ENCODE measurements at places on chromosomes 1 and 21.

- DNase-seq: no peak
Observed at GRCh38 chr1:18505666-18506065, 24.9 kb downstream of the KLHDC7A start.

- DNase-seq: no peak
Observed at GRCh38 chr1:234549447-234550021, 60.4 kb downstream of the IRF2BP2 start.

GRCh38 chr1:41536361-41536802 lies 51.9 kb upstream of the EDN2 start:
- no peak for DNase-seq

DNA sequence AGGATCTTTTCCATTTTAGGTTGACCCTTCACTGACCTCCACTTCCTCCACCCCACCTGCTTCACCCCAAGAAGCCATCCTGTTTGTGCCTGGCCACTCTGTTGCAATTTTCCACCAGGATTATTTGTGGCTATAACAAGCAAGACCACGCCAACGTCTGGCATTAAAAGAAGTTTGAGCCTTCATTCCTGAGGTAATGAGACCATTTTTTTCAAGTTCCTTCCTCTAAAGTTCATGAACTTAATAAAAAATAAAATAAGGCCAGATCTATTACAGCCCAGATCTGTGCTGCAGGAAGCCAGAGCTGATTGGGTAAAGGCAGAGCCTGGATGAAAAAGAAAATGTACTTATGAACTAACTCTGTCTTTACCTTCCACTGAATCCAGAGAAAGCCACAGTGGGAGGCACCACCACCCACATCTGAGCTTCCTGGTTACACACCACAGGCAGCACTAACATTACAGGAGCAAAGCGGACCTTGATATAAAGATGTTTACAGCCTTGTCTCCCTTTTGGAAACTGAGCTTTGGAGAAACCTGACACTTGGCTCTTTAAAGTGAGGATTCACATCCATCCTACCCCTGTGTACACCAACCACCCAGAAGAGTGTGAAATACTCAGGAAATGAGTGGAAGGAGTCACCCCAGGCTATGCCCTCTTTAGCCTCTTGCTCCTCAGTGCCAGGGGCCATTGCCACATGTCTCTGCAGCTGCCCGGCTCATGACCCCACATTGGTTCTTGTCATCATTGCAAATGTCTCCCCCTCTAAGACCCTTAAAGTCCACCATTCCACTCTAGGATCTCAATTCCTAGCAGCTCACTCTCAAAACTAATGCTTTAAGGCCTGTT lies 293.6 kb downstream of the PLPP3 start:
- no peak for DNase-seq

DNA sequence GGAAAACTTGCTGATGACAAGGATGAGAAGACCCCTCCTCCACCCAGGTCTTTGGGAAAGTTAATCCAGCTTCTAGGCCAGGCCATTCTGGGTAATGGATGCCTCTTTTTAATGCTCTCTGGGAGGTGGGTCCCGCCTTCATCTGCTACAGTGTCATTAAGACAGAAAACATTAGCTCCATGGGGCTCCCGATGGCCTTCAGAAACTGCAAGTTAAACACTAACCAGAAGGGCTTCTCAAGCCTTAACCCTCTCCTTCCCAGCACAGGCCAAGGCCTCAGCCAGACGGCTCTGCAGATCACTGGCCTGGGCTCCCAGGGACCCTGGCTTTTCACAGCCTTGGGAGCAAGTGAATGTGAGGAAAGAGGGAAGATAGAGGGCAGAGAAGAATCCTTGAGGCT lies 364.9 kb downstream of the MATN1 start:
- DNase-seq: no peak

GRCh38 chr1:230170622-230171021 lies 103.6 kb downstream of the GALNT2 start:
- DNase-seq: no peak

DNA sequence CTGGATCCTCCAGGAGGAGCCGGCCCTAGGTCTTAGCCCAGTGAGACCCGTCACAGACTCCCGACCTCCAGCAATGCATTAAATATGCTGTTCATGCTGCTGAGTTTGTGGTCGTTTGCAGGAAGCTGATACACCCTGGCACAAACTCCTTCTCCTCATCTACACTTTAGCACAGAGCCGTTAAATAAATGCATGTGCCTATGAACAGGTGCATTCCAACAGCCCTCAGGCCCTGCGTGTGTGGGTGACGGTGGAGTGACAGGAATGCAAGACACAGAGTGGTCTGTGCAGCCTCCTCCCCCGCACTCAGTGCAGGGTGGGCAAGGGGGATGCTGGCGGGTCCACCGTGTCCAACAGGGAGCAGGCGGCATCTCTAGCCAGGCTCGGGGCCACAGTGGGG lies 106.6 kb upstream of the TMPRSS2 start:
- no peak for DNase-seq

- DNase-seq: no peak
Observed at GRCh38 chr1:9838946-9839345, 15.2 kb upstream of the CLSTN1 start.

GRCh38 chr1:109917051-109917767 lies 6.6 kb downstream of the CSF1 start:
- DNase-seq: no peak

- no peak for DNase-seq
Observed at GRCh38 chr1:6124746-6125365, 55.3 kb downstream of the CHD5 start.

GRCh38 chr1:65196926-65197325 lies 48.9 kb downstream of the AK4 start:
- no peak for DNase-seq

DNA sequence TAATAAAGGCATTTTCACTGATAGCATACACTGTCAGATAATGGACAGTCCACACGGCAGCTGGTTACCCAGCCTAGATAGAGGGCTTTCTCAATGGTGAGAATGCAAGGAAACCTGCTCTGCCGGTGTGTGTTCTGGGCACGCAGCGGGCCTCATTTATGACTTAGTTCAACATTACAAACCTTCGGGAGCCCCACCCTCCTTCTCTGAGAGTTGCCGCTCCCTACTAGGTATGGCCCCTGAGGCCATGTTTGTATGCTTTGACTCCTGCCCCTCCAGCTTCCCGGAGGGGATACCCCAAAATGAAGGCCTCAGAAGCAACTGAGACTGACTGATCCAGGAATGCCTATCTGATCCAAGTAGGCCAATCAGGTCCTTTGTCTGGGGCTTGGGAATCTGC lies 17.2 kb upstream of the FABP3 start:
- no peak for DNase-seq

- DNase-seq: no peak
Observed at GRCh38 chr1:41950820-41951219, 32.1 kb upstream of the HIVEP3 start.

- no peak for DNase-seq
Observed at GRCh38 chr1:161872506-161872905, 106.4 kb downstream of the ATF6 start.

- peak; percentile 55 for DNase-seq
Observed at GRCh38 chr1:165397944-165398343, 41.4 kb upstream of the LMX1A start.

- DNase-seq: no peak
Observed at GRCh38 chr1:3011631-3012455, 9.4 kb upstream of the ACTRT2 start.

DNA sequence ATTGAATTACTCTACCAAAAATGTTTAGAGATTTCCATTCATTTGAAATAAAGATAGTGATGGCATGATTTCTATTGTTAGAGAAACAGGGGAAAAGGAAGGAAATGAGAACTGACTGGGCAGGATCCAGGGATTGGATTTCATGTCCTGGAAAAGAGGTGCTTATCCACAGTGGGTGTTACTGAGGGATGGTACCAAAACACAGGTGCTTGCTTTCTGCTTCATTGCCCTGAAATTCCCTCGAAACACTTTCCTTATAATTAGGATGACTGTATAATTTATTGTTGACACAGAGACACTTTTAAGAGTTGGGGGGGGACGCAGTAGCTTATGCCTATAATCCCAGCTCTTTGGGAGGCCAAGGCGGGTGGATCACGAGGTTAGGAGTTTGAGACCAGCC lies 185.0 kb upstream of the KCNK2 start:
- DNase-seq: no peak

DNA sequence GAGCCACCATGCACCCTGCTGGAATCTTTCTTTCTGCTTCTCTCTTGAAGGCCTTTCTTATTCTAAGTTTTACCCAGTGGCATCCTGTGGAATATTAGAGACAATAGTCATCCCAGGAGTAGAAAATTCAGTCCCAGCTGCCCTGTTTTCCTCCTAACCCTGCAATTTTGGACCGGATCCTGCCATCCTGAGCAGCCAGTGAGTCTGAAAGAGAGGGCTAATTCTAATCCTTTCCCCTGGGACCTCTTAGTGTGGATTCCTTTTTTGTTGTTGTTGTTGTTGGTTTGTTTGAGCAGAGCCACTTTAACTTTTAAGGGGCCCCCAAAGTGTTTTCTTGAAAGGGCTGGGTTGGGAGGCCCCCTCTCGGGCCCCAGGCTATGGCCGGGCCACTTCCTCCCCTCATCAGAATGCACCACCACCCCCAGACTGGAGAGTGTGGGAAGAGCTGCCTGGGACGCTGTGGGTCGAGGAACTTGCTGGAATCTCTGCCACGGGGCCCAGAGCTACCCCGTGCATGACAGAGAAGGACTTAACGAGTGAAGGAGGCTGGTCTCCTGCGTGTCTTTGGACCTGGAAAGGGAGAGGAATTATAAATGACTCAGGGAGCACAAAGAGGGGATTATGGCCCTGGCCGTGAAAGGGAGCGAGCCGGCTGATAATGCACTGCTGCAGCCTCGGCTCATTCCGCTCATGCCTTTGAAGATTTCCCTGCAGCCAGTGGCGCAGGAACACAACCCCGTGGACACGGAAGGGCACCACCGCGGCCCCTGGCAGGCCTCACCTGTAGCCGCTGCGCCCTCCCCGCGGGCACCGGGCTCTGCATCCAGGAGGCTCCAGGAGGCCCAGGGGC lies 81.0 kb upstream of the AKT3 start:
- DNase-seq: no peak

DNA sequence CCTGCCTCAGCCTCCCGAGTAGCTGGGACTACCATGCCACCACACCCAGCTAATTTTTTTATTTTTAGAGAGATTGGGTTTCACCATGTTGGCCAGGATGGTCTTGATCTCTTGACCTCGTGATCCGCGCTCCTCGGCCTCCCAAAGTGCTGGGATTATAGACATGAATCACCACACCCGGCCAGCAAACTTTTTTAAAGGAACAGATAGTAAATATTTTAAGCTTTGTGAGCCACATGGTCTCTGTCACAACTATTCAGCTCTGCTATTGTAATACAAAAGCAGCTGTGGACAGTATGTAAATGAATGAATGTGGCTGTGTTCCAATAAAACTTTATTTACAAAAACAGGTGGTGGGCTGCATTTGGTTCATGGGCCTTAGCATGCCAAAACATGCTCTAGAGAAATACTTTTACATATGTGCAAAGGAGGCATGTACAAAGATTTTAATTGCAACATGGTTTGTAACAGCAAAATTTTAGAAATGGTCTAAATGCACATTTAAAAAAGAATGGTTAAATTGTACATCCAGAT lies 47.0 kb downstream of the CDCP2 start:
- no peak for DNase-seq

GRCh38 chr21:34158866-34159835 lies 85.8 kb downstream of the MRPS6 start:
- DNase-seq: no peak

DNA sequence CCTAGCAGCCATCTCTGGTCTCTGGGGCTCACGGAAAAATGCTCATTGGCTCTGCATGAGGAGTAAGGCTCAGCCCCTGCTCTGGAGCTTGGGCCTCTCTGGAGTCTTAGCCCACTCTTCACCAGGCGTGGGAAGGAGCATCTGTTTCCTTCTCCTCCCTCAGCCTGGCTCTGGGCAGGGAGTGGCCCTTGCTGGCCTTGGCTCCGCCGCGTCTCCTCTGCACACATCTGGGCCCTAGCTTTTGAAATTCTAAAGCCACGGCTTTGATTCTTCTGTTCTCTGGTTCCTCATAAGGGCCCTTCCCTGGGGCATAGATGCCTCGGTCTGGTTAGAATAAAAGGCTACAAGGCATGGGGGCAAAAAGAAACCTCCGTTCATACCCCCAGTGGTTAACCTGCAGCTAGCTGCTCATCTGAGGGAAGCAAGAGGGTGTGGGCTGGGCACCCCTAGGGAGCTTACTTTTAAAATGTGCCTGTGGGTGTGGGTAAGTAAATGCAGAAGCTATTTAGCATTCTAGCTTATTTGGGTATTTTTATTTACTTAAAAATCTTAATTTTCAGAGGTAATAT lies 145.6 kb downstream of the CAMTA1 start:
- no peak for DNase-seq

- no peak for DNase-seq
Observed at GRCh38 chr21:36858320-36858957, 108.0 kb downstream of the HLCS start.

GRCh38 chr1:178371235-178371634 lies 125.5 kb downstream of the CLEC20A start:
- DNase-seq: no peak

- DNase-seq: no peak
Observed at GRCh38 chr1:118902711-118903191, 85.4 kb downstream of the TBX15 start.

- DNase-seq: no peak
Observed at GRCh38 chr1:206896261-206896660, 982 bp upstream of the IL24 start.

GRCh38 chr1:11898831-11899467 lies 27.3 kb downstream of the KIAA2013 start:
- DNase-seq: no peak

DNA sequence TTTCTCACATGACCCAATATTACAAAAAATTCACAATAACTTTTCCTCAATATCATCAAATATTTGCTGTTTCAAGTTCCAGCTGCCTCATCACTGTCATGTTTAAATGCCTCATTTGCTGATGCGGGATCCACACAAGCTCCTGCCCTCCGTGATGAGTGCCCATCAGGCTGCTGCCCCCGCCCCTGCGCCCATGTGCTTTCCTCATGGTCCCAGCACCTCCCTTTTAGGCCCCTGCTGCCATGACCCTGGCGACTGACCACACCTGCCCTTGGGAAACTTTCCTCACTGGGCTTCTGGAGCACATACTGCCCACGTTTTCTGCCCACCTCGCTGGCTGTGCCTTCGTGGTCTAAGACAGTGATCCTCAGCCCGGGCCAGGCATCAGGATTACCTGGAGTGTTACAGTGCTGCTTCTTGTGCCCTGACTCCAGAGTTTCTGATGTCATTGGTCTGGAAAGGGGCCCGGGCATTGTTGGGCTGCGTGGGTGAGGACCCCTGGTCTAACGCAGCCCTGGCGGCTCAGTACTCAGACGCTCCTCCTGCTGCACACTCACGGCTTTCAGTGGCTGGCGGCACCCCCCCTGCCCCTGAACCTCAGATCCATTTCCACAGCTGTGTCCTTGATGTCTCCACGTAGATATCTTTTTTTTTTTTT lies 20.5 kb downstream of the PLEKHM2 start:
- no peak for DNase-seq

DNA sequence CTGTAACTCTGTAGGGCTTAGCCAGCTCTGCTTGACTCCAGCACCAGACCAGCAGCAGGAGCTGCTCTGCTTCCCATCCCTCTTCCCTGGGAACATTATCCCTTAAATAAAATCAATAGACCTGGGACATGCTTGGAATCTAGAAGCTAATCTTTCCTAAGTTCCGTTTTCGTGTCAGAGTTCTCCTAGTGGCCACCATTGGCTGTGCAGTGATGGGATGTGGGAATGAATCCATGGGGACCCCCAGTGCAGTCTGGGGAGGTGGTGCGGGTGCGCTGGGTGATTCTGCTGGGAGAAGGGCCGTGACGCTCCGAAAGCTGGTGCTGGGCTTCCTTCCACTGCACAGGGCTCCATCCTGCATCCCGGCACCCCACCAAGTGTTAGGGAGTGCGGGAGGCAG lies 202.7 kb downstream of the CAMTA1 start:
- no peak for DNase-seq

Measured in bone marrow (tissue), 2 donors.